Activated CD8-positive, alpha-beta memory T cell treated with anti-CD3 and anti-CD28 coated beads for 1 hour (primary cell): ENCODE measurements at places on chromosomes 13 and 19.
A peak's percentile ranks its signal among the peaks of the same experiment; 100 is the strongest.

GRCh38 chr19:8592231-8593009 lies 15.2 kb upstream of the MYO1F start:
- peak; percentile 87 for DNase-seq

- no peak for DNase-seq
Observed at GRCh38 chr19:56350416-56351045, 35.9 kb upstream of the ZSCAN5A start.

DNA sequence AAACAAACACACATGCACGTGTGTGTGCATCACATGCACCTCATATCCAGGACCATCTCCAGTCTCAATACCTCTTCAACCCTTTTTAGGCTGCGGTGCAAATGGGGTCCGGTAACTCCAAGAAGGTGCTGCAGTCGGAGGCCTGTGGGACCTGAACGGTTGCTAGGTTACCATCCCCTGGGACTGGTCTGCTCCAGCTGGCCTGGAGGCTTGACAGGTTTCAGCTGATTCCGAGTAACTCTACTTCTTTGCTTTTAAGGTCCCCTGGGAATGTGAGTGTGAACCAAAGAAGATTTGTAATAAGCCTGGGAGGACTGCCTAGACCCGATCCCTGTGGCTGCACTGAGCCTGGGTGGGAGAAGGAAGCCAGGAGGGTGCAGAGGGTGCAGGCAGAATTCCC lies 117.5 kb downstream of the CCNA1 start:
- DNase-seq = no peak

GRCh38 chr13:46632176-46632575 lies 79.2 kb downstream of the LRCH1 start:
- no peak for DNase-seq

GRCh38 chr13:39874331-39875053 lies 219.0 kb downstream of the COG6 start:
- DNase-seq = no peak

DNA sequence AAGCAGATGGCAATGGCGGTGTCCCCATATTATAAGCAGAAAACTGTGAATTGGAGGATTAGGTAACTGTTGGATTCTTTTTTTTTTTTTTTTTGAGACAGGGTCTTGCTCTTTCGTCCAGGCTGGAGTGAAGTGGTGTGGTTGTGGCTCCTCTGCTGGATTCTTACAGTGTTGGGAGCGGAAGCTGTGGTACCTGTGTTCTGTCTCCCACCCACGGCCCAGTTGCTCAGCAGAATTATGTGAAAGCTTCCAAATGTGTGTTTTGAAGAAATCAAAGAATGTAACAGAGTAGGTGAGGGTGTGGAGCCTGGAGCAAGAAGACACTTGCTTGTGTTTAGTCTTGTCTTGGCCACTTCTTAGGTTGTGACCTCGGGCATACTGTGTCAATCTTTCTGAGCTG lies 295.6 kb downstream of the SHISA2 start:
- DNase-seq = no peak

GRCh38 chr19:3409346-3410064 lies 43.1 kb downstream of the NFIC start:
- no peak for DNase-seq

GRCh38 chr19:11887611-11888531 lies at the start of gene ZNF69:
TSS of gene ZNF69 (plus strand) at chr19:11887782. CDS start at chr19:11887924, 142 bp downstream.
- DNase-seq = no peak

GRCh38 chr13:41652735-41653361 lies 195.5 kb downstream of the RGCC start:
- DNase-seq = no peak
